Glomerular endothelial cell (primary cell): ENCODE measurements at places on chromosomes 4 and X.

- no peak for DNase-seq
Measured at GRCh38 chrX:121949041-121949760, 901.8 kb downstream of the GLUD2 start.

DNA sequence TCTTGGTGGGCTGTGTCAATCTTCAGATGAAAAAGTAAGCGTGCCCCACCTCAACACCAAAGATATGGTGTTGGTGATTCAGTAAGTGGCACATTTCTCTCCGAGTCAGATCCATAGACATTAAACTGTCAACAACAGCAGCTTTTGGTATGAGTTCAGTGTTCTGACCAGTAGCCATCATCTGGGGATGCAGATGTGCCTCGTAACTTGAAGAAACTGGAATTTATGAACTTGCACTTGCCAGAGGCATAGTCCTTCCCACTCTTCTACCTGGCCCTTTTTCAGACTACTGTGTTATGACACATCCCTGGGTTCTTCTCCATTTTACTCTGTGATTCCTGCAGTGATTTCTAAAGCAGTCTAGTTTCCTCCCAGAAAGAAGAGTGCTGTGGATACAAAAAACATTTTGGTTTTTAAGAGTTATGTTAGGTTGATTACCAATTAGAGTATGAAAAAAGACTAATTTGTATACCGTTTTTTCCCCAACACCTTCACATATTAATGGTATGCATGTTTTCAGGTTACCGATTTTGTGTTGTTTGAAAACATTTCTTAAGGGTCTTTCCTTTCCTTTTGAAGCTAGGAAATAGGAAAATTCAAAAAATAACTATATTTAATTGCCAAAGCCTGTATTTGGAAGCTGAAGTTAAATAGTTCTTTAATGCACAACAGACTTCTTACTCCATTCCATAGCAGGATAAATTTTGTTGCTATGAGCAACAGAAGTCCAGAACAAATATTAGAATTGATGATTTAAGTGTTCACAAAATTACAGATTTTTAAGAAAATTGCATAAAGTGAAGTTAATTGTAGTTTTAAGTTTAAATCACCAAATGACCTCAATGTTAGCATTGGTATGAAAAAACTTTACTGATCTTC lies 39.3 kb downstream of the NUDT6 start:
- no peak for DNase-seq

GRCh38 chrX:151346931-151347543 lies 50.0 kb upstream of the VMA21 start:
- DNase-seq = no peak

DNA sequence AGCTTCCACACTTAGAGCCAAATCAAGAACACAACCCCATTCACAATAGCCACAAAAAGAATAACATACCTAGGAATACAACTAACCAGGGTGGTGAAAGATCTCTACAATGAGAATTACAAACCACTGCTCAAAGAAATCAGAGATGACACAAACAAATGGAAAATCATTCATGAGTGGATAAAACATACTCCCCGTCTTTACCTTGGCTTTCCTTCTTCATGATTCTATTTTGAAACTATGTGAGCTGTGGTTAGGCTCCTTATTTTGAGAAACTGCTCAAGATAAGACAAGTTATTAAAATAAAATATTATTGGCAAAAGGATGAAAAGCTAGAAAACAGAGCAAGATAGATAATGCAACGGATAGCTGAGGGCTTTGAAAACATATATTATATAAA lies 598.1 kb upstream of the FAT1 start:
- no peak for DNase-seq

GRCh38 chrX:49264460-49264859 lies at the start of gene FOXP3:
Gene FOXP3, minus strand, starts transcription at chrX:49264710. Its CDS starts 6,205 bp downstream, at chrX:49258505.
- DNase-seq = no peak
